KG1 (cell line): ENCODE measurements at places on chromosomes 5 and 9.

- no peak for DNase-seq
Observed at GRCh38 chr5:131392466-131393095, 128.7 kb downstream of the CDC42SE2 start.

- no peak for DNase-seq
Observed at GRCh38 chr5:172162323-172162986, 25.6 kb downstream of the STK10 start.

GRCh38 chr5:94508461-94509148 is 109.8 kb downstream of the KIAA0825 start:
- no peak for DNase-seq

DNA sequence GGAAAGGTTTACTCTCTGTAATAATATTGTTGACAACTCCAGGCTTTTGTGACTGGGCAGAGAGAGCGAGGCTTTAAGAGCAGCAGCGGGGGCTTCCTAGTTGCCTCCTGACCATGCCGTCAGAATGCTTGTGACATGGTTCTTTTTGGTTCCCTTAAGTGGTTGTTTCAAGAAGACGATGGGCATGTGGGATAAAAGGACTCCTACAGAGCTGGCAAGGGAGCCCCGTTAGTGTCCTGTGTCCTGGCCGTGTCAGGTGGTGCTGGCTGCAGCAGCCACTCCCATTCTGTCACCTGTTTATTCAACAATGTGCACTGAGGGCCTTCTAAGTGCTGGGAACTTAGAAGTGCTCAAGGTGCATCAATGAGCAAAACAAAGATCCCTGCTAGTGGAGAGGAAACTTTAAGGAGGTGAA is 19.7 kb downstream of the LCP2 start:
- DNase-seq = no peak

- DNase-seq = no peak
Observed at GRCh38 chr9:107188376-107188775, 94.7 kb upstream of the RAD23B start.

DNA sequence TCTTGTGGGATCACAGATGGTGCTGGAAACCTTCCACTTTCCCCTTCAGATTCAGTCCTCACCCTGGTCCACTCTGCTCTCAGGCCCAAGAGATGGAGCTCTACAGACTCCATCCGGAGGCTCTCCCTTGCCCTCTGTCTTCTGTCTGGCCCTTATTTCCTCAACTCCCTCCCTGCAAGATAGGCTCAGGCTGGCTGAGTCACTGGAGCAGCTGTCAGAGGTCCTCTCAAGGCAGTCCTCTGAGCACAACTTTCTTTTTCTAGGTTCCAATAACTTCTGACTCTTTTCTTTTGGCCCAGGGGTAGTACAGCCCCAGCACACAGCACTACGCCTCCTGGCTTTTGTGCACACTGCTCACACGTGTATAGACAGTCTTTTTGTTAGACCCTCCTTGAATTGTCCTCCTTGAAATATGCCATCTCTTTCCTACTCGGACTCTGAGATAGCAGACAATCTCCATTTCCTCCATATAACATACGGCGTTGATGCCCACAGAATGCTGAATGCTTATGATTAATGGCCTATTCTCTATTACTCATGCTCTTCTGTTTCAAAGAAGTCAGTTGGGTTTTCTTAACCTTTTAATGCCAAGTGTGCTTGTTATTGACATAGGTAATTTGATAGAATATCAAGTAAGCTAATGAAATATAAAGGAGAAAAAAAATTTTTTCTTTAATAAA is 193.1 kb downstream of the SLC12A2 start:
- no peak for DNase-seq

DNA sequence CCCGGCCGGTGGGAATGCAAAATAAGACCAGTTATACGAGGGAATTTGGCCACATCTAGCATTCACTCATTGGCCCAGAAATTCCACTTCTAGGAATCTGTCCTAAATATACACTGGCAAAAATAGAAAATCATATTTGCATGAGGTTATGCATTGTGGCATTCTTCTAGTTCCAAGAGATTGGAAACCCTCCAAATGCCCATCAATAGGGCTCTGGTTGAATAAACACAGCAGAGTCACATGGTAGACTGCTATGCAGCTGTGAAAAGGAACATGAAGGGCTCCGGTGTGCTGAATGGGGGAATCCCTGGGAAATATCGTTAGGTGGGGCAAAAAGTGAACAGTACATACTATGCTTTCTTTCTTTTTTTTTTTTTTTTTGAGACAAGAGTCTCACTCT is 36.8 kb downstream of the PTGES start:
- DNase-seq = no peak

GRCh38 chr9:123475407-123475806 is 119.4 kb downstream of the CRB2 start:
- DNase-seq = no peak

DNA sequence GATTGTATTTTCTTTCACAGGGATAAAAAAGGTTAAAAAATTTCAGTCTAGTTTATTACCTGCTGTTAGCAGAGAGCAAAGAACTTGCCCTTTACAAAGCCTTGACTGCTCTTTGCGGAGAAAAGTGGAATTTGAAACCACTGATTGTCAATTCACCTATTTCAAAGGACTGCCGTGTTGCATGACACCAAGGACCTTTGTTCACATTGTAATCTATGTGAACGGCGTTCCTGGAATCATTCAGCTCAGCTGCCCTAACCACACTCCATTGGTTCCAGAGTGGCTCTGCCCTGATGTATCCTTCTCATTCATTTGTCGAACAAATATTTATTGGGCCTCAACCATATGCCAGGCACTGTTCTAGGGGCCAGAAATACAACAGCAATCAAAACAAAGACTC is 377.5 kb upstream of the RFX3 start:
- no peak for DNase-seq

GRCh38 chr5:107294211-107294550 is 376.6 kb downstream of the EFNA5 start:
- DNase-seq = no peak

GRCh38 chr9:94300470-94301301 is 27.8 kb downstream of the NUTM2F start:
- no peak for DNase-seq

GRCh38 chr5:144009116-144009515 is 161.3 kb downstream of the YIPF5 start:
- no peak for DNase-seq

- no peak for DNase-seq
Observed at GRCh38 chr5:4319478-4320128, 724.0 kb downstream of the IRX1 start.

- no peak for DNase-seq
Observed at GRCh38 chr5:155926031-155926430, 400.9 kb upstream of the SGCD start.

DNA sequence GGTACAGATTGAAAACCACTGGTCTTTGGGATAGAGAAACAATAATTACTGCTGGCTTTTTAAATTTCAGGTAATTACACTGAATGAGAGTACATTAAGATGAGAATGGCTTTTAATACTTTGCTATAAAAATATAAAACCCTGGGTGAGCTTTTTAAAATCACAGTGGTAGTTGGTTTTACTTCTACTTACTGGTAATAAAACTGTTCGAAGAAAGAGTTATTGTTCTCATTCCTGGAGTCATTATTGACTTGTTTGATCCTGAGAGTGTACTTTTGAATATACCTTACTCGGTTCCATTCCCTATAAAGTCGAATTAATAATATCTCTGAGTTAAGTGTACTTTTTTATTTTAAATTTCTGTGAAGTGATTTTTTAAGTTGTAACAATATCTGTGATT is 21.5 kb downstream of the MELK start:
- no peak for DNase-seq

GRCh38 chr5:115418788-115419187 is 122.3 kb upstream of the CCDC112 start:
- no peak for DNase-seq

DNA sequence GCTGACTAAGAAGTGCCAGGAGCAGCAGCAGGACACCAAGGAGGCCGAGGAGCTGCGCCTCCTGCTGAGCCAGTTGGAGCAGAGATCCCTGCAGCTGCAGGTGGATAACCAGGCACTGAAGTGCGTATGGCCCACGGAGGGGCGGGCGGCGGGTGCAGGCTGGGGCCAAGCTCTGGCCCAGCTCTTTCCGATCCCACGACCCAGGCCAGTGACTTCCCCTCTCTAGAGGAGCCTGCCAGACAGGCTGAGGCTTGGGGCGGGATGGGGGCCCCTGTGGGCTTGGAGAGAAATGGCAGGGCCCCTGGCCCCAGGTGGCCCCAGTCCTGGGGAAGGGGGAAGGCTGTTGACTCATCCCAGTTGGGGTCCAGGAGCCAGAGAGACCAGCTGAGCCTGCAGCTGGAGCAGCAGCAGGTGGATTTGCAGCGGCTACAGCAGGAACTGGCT is 3.6 kb downstream of the PTRH1 start:
- DNase-seq = no peak

- DNase-seq = no peak
Observed at GRCh38 chr9:17528859-17529258, 50.0 kb upstream of the SH3GL2 start.

- DNase-seq = no peak
Observed at GRCh38 chr5:62059960-62060359, 246.0 kb upstream of the KIF2A start.
